NCI-H2107 (cell line): ENCODE measurements at places on chromosomes 4 and X.

GRCh38 chr4:89382439-89382838 lies 74.8 kb upstream of the GPRIN3 start:
- DNase-seq = no peak

GRCh38 chr4:74327762-74328161 lies 19.5 kb downstream of the EPGN start:
- no peak for DNase-seq

GRCh38 chrX:121179972-121180371 lies 132.6 kb downstream of the GLUD2 start:
- DNase-seq = no peak

DNA sequence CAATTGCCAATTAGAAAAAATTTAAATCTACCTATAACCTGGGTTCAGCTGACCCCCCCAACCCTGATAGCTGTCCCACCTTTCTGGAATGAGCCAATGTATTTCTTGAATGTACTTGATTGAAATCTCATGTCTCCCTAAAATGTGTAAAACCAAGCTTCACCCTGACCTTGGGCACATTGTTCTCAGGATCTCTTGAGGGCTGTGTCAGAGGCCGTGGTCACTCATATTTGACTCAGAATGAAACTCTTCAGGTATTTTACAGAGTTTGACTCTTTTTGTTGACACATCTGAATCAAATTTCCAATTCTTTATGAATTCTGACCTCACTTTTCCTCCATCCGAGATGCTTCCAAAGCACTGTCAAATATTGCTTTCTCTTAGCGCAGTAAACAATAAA lies 115.3 kb upstream of the BEND4 start:
- DNase-seq = no peak

DNA sequence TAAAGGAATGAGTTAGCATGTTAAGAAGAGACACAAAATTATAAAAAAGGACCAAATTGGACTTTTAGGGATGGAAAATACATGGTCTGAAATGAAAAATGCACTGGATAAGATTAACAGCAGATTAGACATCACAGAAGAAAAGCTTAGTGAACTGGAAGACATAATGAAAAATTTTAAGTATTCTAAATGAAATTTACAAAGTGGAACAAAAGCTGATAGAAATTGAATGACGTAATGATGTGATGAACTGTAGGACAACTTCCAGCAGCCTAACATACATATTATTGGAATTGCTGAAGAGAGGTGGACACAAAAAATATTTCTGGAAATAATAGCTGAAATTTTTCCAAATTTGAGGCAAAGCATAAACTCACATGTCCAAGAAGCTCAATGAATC lies 39.6 kb upstream of the GPR173 start:
- DNase-seq = no peak
